ENCODE measurements at places on chromosomes 1 and 21. TPM values are rescaled to one million over a fixed set of nuclear protein-coding genes. Genes with fewer than 3 reads are reported as not detected.
A peak's percentile ranks its signal among the peaks of the same experiment; 100 is the strongest.

DNA sequence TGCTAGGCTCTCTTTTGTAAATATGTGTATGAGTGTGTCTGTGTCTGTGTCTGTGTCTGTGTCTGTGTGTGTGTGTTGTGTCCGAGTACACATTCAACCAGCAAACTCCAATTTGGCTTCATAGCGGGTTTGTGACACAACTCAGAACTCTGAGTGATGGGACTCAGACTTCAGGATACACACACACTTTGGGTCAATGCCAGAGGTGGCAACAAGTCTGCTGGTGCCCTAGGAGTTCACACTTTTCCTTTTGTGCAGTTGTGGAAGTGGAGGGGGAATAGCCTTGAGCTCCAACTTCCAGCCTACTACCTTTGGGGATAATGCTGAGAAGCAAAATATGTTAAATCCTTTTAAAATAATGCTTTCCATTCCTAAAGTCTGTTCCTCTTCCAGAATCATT is 16.6 kb upstream of the TBX15 start:
- no peak for DNase-seq

DNA sequence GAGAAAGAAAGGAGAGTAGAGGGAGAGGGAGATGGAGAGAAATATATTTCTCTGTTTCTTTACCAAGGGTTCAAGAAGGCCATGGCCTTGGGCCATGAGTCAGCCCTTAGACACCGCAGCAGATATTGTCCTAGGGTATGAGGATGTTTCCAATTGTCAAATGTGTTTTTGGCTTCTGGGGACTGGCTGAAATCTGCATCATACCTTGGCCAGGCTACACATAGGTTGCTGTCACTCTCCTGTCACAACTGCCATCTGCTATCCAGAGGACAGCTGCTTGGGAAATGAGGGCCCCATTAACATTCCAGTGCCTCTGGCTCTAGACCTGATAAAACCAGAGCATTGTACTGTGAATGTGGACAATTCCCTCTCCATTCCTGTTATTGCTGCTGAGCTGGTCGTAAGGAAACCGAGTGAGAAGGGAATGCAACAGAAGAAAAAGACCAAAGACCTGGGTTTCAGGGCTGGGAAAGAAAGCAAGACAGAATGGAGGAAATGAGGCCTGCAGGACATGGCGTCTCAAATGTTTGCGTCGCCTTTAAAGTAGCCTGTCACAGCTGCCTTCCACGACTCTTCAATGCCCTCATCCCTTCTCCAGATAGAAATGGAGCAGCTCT is 8.8 kb upstream of the PIGC start:
- no peak for DNase-seq

DNA sequence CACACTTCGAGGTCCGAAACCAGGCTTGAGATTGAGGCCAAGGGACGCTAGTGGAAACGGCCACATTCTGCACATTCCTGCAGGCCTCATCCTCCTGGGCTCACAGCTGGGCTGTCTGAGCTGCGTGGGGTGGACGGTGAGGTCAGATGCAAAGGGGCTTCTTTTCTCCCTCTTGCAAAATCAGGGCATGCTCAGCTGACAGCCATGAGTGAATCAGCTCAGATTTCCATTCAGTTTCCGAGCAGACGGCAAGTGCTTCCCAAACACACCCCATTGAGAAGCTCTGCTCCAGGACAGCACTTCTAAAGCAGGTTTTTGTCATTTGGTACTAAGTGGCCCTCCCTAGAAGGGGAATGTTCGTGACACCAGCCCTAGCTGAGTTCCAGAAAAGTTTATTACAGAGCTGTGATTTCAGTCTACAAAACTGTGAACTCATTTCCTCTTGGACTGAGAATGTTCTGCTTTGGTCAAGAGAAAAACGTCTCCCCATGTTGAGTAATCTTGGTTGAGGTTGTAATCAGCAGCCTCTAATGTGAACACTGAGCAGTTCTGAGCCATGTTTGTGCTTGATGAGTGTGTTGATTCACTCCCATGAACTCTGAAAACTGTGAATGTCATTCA is 10.0 kb downstream of the PDPN start:
- no peak for DNase-seq

Gene KCNN3
- 0.96 TPM for total RNA-seq

GRCh38 chr1:117658676-117659075 is 52.8 kb downstream of the TENT5C start:
- DNase-seq, result no peak

Gene DUSP12
- total RNA-seq, result 16.2 TPM

- no peak for DNase-seq
Observed at GRCh38 chr1:42004860-42005259, 86.1 kb upstream of the HIVEP3 start.

DNA sequence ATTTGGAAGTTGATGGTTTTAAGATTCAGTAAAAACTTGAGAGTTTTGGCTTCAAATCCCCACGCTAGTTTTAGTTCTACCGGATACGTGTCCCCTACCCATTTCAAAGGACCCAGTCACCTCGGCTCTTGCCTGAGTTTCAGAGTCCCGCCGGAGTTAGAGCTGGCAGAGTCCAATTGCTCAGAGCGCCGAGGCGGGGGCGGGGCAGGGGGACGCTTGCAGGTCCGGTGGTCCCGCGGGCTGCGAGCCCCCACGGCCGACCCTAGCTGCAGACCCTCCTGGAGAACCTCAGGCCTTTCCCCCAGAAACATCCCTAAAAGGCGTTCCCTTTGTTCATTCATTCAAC is 765 bp upstream of the VPS45 start:
- DNase-seq, result no peak

Gene CLCA4
- total RNA-seq, result not detected

- no peak for DNase-seq
Observed at GRCh38 chr1:236654957-236655356, 31.3 kb upstream of the ACTN2 start.

DNA sequence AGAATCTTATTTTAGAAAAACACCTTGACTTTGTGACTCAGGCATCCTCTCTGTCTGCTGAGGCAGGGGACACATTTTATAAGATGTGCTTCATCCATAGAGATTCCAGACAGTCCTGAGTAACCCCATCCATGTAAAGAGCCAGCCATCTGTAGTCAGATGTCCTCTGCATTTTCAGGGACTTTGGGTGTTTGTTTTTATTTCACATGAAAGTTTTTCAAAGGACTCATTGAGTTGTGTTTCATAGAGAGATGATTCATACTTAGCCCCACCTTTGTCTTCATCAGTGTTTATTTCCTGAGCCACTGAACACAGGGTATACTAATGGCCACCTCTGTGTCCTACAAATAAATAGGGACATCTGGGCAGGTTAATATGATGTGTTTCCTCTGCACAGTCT is 280.4 kb downstream of the CACNA1E start:
- no peak for DNase-seq

Gene SFT2D2
- 53.3 TPM for total RNA-seq

DNA sequence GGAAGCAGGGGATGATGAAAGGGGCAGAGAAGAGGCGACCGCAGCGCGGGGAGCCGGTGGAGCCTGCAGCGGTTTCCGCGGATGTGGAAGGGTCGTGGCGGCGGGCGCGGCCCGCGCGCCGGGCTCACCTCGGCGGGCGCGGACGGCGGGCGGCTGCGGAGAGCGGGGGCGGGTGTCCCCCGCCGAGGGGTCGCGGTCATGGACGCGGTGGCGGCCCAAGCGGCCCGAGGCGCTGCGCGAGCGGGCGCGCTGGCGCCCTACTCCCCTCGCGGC is 572 bp downstream of the LPGAT1 start:
- DNase-seq, result no peak

GRCh38 chr1:5151511-5151910 is 497.1 kb downstream of the AJAP1 start:
- DNase-seq, result no peak

Gene PKP1
- total RNA-seq, result 11.5 TPM

DNA sequence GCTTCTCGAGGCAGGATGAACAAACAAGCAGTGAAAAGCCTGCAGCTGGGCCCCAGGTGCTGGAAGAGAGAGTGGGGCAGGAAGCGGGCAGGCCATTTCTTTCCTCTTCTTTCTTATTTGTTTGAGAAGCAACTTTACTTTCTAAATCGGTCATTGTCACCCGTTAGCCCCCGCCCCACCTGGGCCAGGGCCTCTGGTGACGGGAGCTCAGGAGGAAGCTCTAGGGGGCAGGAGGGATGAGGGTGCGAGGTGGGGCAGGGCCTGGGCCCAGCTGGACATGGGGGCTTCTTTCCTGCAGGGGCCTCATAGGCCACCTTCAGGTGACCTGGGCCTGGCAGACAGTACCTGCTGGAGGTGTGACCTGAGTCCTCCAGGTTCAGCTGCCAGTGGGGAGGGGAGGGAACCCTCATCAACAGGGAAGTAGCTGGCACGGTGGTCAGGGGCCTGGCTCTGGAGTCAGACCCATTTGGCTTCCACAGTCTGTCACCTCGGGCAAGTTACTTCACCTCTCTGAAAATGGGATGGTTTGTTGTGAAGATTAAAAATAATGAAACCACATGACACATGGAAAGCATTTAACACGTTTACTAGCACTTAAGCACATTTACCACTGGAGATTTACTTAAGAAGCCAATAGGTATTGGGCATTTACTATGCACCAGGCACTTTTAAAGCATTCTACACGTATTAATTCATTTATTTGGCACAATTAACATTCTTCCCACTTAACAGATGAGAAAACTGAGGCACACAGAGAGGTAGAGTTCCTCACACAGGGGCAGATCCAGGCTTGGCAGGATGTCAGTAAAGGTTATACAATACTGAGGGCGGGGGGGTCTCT is 54.1 kb upstream of the ID3 start:
- DNase-seq, result no peak

DNA sequence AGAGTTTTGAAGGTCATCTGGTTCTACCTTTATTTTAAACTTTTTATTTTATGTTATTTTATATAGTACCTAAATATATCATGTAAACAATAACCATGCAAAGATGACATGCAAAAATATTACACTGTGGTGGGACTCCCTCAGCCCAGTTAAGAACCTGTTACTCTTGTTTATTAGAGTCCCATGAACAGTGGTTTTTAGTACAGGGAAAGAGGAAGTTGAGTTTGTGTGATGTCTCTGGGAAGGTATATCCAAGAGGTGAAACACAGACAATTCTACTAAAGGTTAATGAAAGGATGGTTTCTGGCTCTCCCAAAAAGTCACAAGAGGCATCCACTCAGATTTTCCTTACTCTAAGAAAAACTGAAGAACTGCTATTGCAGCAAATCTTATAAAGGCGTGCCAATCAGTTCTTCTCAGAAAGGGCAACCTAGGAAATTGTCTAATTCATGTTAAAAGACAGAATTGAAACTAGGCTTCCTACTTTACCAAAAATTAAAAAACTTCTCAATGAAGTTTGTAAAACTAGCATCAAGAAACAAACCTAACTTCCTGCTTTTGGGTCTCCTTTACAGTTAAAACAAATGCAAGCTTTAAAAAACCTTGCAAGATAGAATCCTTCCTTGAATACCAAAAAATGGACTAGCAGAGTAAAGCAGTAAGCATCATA is 19.9 kb downstream of the GFI1 start:
- DNase-seq, result no peak

- DNase-seq, result no peak
Observed at GRCh38 chr1:230935852-230936251, 42.8 kb downstream of the TTC13 start.

GRCh38 chr1:47849591-47850261 is 147.5 kb downstream of the TRABD2B start:
- peak; percentile 72 for DNase-seq

- no peak for DNase-seq
Observed at GRCh38 chr1:171472183-171472647, 13.1 kb upstream of the PRRC2C start.

- DNase-seq, result no peak
Observed at GRCh38 chr1:63798284-63798683, 24.5 kb downstream of the ROR1 start.

DNA sequence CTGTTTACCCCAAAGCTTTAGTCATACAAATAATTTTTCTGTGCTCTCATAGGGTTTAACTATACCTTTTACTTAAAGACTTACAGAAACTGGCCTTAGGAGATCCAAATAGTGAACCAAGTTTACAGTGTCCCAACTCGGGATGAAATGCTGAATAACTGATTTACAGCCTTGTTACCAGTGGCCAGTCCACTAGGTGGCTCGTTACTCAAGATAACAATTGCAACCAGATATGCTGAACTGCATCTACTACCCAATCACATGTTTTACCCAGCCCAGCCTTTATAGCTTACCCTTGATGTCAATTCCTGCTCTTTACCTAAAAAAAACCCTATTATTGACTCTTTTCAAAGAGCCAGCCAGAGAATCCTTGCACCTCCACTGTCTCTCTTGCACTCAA is 1148.8 kb upstream of the ADGRL4 start:
- DNase-seq, result no peak

DNA sequence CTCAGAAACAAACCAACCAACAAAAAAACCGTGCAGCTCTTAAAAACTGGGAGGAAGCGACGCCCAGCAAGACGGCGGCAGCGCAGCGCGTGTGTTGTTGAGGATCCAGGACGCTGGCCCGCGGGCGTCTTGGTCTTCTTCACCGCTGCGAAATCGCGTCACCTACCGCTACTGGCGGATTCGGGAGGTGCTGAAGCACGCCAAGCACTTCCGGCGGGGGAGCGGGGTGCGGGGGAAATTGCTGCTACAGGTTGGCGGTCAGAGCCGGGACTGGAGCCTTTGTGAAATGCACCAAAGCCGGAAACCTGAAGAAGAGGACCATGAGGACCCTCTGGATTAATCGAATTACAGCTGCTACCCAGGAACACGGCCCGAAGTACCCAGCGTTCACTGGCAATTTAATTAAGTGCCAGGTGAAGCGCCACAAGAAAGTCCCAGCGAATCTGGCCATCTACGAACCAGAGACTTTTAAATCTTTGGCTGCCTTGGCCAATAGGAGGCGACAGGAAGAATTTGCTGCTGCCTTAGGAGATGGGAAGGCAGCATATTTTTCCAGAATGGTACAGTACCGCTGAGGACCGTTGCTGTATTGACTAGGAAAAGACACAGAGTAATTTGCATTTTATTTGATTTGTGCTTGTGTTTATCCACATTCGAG is 11.9 kb upstream of the RIPPLY3 start:
- DNase-seq, result peak; percentile 74

DNA sequence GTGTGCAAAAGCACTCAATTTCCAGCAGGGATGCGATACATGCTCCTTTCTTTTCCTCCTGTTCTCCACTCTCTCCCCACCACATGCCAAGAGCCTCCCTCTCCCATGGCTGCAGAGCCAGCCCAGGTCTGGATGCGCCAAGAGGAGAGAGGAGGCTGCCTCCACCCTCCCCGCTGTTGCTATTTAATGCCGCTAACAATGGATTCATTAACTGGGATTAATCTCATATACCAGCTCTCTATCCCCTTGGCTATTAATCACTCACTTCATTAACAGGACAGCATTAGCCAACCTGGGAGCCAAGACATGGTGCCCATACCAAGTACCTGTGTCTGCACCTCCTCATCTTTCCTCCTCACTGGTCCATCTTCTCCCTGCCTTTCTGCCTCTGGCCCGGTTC is 49.1 kb upstream of the SCMH1 start:
- no peak for DNase-seq

Gene CAMSAP2
- 36.4 TPM for total RNA-seq

DNA sequence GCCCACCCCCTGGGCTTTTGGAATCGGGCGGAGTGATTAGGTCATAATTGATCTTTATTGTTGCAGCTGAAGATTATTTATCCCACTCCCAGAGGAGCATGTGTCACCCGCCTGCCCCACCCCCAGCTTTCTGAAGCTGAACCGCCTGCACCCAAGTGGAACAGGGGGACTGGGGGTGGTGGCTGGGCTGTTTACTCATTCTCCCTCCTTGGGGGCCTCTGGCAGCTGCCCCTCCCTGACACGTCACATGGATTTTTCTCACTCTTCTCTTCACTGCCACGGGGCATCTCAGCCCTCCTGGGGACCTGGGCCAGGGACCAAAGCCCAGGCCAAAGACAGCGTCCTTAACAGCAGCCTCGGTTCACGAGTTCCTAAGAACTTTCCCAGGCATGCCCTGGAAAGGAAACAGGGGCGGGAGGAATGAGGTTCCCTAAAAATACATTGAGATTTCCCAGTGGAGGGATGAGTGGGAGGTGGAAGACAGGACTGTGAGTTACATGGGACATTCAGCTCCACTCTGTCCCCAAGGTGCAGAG is 31.6 kb upstream of the SOX13 start:
- DNase-seq, result peak; percentile 68

Gene NCAM2
- total RNA-seq, result 0.93 TPM

Measured in mesenteric fat pad (tissue), 1 donor.